ENCODE measurements at places on chromosomes 2 and 18. TPM values are rescaled to one million over a fixed set of nuclear protein-coding genes. Genes with fewer than 3 reads are reported as not detected.

The EPB41L5 gene
- 22.8 TPM for total RNA-seq

The TTN gene
- total RNA-seq = 3.4 TPM

The TUBA3E gene
- not detected for total RNA-seq

The COPS7B gene
- total RNA-seq = 13.5 TPM

The FAM124B gene
- total RNA-seq = 13.3 TPM

The CYP26B1 gene
- total RNA-seq = under 0.01 TPM

The ATP6V1C2 gene
- total RNA-seq = under 0.01 TPM

The DUSP19 gene
- 4.4 TPM for total RNA-seq

The FOSL2 gene
- total RNA-seq = 38.5 TPM

The MAL gene
- not detected for total RNA-seq

The FSIP2 gene
- total RNA-seq = under 0.01 TPM

The FAM110C gene
- 0.17 TPM for total RNA-seq

The PROKR1 gene
- not detected for total RNA-seq

Data from dermis lymphatic vessel endothelial cell (primary cell).